Stomach (tissue), 19 donors: ENCODE measurements at places on chromosomes 3 and 15. TPM values are rescaled to one million over a fixed set of nuclear protein-coding genes. Genes with fewer than 3 reads are reported as not detected.
A peak's percentile ranks its signal among the peaks of the same experiment; 100 is the strongest.

- H3K27ac ChIP-seq, result no peak overlapping the region
- H3K4me3 ChIP-seq, result no peak overlapping the region
- DNase-seq, result no peak
- H3K4me1 ChIP-seq, result no peaks in the 10 kb centered on the region
- no peaks in the 10 kb centered on the region for H3K36me3 ChIP-seq
Observed at GRCh38 chr3:127291611-127292010, 3.8 kb upstream of the PRR20G start.

- no peaks in the 10 kb centered on the region for H3K27me3 ChIP-seq
- peak overlapping the region; percentile 59 for H3K27ac ChIP-seq
- peaks cover 90% of the 10 kb centered on the region for H3K4me1 ChIP-seq
- no peak for DNase-seq
- no peaks in the 10 kb centered on the region for H3K36me3 ChIP-seq
Observed at GRCh38 chr3:152281133-152281713, 12.5 kb downstream of the MBNL1 start.

MAN2C1 gene
- 539 TPM for total RNA-seq

FAM3D gene
- 100 TPM for total RNA-seq

TGM5 gene
- not detected for total RNA-seq

GRCh38 chr3:53696401-53697172 lies 149.6 kb downstream of the CHDH start:
- DNase-seq, result no peak
- H3K36me3 ChIP-seq, result no peaks in the 10 kb centered on the region
- no peaks in the 10 kb centered on the region for H3K27me3 ChIP-seq
- no peaks in the 10 kb centered on the region for H3K4me1 ChIP-seq

- H3K27me3 ChIP-seq, result no peaks in the 10 kb centered on the region
- no peaks in the 10 kb centered on the region for H3K4me1 ChIP-seq
- H3K4me3 ChIP-seq, result no peak overlapping the region
- H3K36me3 ChIP-seq, result no peaks in the 10 kb centered on the region
Observed at GRCh38 chr3:98029083-98029482, 6.0 kb downstream of the GABRR3 start.

- peak overlapping the region; percentile 97 for H3K27ac ChIP-seq
- H3K4me1 ChIP-seq, result no peaks in the 10 kb centered on the region
- DNase-seq, result peak; percentile 95
- H3K27me3 ChIP-seq, result no peaks in the 10 kb centered on the region
Observed at GRCh38 chr15:45200799-45201556, 13.2 kb upstream of the SHF start.

DNA sequence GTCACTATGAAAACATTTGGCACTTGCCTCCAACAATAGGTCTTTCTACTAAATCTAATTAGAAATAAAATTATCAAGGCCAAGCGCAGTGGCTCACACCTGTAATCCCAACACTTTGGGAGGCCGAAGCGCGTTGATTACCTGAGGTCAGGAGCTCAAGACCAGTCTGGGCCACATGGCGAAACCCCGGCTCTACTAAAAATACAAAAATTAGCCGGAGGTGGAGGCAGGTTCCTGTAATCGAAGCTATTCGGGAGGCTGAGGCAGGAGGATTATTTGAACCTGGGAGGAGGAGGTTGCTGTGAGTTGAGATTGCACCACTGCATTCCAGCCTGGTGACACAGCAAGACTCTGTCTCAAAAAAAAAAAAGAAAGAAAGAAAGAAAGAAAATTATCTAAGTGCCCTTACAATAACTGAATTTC lies 1.6 kb upstream of the PLD1 start:
- H3K27ac ChIP-seq, result peak overlapping the region; percentile 92
- no peak overlapping the region for H3K4me3 ChIP-seq
- H3K4me1 ChIP-seq, result peaks cover 25% of the 10 kb centered on the region
- H3K27me3 ChIP-seq, result no peaks in the 10 kb centered on the region
- no peak for DNase-seq
- no peaks in the 10 kb centered on the region for H3K36me3 ChIP-seq

GRCh38 chr3:65861718-65862117 lies 177.0 kb downstream of the MAGI1 start:
- H3K27ac ChIP-seq, result no peak overlapping the region
- H3K36me3 ChIP-seq, result no peaks in the 10 kb centered on the region
- peak; percentile 39 for DNase-seq
- H3K27me3 ChIP-seq, result no peaks in the 10 kb centered on the region

- no peak overlapping the region for H3K4me3 ChIP-seq
- H3K27ac ChIP-seq, result no peak overlapping the region
- DNase-seq, result no peak
- H3K27me3 ChIP-seq, result no peaks in the 10 kb centered on the region
Observed at GRCh38 chr3:71530903-71531530, 52.5 kb downstream of the FOXP1 start.
